Hair follicle dermal papilla cell (primary cell): ENCODE measurements at places on chromosomes 4 and X. TPM values are rescaled to one million over a fixed set of nuclear protein-coding genes. Genes with fewer than 3 reads are reported as not detected.

The FHDC1 gene
- total RNA-seq, result 0.65 and 1.2 TPM in 2 replicates

The PDGFC gene
- total RNA-seq, result 50.8 and 73.7 TPM in 2 replicates

The DGAT2L6 gene
- total RNA-seq, result not detected in 2 replicates

The SMARCA1 gene
- total RNA-seq, result 53.9 and 60.5 TPM in 2 replicates

The SPRY1 gene
- total RNA-seq, result 19.6 and 20.6 TPM in 2 replicates

The ELF4 gene
- total RNA-seq, result 20.6 and 21.1 TPM in 2 replicates

The FGA gene
- not detected in 2 replicates for total RNA-seq

The GPRASP1 gene
- 3.4 and 4.4 TPM in 2 replicates for total RNA-seq

The LUZP4 gene
- total RNA-seq, result not detected in 2 replicates

The PCYT1B gene
- 1.6 and 2.6 TPM in 2 replicates for total RNA-seq

The SSX4B gene
- total RNA-seq, result not detected in 2 replicates

The SPANXB1 gene
- total RNA-seq, result not detected in 2 replicates

The FAM47B gene
- total RNA-seq, result not detected in 2 replicates

The CXCL11 gene
- total RNA-seq, result not detected in 2 replicates

The TEX13D gene
- not detected in 2 replicates for total RNA-seq

The TLR3 gene
- 9.8 and 9.9 TPM in 2 replicates for total RNA-seq

The CABS1 gene
- not detected in 2 replicates for total RNA-seq

The HAND2 gene
- 0.49 and 0.65 TPM in 2 replicates for total RNA-seq

The ADH7 gene
- 0.24 and 2.1 TPM in 2 replicates for total RNA-seq

The NKAP gene
- 2.8 and 3.6 TPM in 2 replicates for total RNA-seq

The FAM47A gene
- not detected in 2 replicates for total RNA-seq

The NAP1L3 gene
- total RNA-seq, result 8.7 and 11.8 TPM in 2 replicates

The HSFX2 gene
- total RNA-seq, result not detected in 2 replicates

The ERVMER34-1 gene
- 0.12 and 0.16 TPM in 2 replicates for total RNA-seq

The LANCL3 gene
- 0.24 and 0.32 TPM in 2 replicates for total RNA-seq

The PRRG1 gene
- 12.3 and 16.7 TPM in 2 replicates for total RNA-seq

The CNKSR2 gene
- 4.3 and 6.2 TPM in 2 replicates for total RNA-seq

The RIPPLY1 gene
- not detected in 2 replicates for total RNA-seq

The NCAPG gene
- total RNA-seq, result 3.6 and 5.4 TPM in 2 replicates

The MND1 gene
- 0.97 and 1.2 TPM in 2 replicates for total RNA-seq

The FNIP2 gene
- 23.6 and 30.7 TPM in 2 replicates for total RNA-seq

The SFRP2 gene
- 0.16 and 0.49 TPM in 2 replicates for total RNA-seq

The PCDH7 gene
- 18.7 and 37.8 TPM in 2 replicates for total RNA-seq

The GRSF1 gene
- 63.0 and 67.5 TPM in 2 replicates for total RNA-seq

The SMPX gene
- not detected in 2 replicates for total RNA-seq
